Progenitor cell of endocrine pancreas (in vitro differentiated cells): ENCODE measurements at places on chromosomes 2 and 18. TPM values are rescaled to one million over a fixed set of nuclear protein-coding genes. Genes with fewer than 3 reads are reported as not detected.

GRCh38 chr2:191565647-191566198 is 112.2 kb upstream of the NABP1 start:
- DNase-seq, result no peak

DNA sequence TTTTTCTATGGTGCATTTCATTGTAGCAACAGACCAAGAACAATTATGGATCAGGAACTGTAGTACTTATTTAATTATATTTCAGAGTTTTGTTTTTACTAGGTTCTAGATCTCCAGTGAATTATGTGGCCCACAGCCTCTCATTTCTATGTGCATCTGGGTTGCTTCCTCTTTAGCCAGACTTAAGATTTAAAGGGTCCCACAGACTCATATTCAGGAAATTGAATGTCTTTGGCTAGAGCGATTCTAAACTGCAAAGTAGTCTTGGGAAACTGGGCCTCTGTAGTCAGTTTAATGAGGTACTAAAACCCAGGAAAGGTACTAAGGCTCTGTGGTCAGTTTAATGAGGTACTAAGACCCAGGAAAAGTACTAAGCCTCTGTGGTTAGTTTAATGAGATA is 94.4 kb downstream of the LYPD6B start:
- DNase-seq, result no peak

DNA sequence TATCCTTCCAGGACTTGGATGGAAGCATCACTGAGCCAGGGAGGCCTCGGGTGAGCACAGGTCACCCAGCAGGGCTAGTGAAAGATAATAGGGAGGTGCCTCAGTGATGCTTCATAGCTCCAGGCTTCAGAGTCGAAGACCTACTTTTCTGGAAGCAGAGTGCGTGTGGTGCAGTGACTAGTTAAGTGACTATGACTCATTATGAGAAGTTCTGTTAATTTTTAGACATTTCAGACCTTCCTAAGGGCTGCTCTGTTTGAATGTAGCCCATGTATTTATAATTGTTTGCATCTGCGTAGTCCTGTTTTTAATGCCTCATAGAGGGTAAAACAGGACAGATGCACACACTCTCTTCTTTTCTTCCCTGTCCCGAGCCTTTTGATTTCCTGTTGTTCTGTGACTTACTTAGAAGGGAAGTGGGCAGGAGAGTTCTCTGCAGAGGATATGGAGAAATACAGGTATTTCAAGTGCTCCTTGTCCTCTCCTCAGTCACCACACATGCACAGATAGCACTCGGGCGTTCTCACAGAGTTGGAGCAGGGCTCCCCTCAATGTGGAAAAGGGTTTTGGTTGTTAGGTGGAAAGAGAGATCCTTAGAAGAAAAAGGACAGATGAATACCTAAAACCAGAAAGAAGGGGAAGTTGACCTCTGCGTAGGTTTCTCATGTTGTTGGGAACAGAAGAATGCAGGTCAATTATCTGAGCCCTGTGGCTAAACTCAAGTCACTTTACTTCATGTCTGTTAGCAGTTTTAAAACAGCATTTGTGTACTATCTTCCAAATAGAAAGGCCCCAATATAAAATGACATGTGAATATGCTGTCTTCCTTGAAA is 34.7 kb downstream of the RALB start:
- DNase-seq, result no peak

ACSL3 gene
- 66.9 and 73.8 TPM in 2 replicates for total RNA-seq

DNA sequence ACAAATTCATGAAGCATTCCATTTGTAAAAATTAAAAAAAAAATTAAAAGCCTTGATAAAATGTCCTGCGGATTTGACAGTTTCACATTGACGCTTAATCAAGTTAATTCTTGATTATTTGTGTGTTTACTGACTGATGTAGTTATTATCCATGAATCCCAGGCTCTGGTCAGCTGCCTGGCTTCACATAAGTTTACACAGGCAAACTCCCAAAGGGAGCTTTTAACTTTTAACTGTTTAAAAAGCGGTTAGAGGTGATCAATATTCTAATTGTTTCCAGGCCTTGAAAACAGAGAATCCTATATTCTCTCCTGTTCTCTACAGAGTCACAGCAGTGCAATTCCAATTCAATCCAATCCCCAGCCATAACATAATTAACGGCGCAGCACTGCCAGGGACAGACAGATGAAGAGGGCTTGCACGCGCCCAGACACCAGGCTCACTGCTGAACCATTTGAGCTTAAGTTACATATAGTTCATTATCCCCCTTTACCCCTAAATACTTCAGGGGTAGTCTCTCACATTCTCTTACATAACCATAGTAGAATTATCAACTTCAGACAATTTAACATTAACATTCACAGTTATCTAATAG is 47.5 kb downstream of the ATP8B1 start:
- no peak for DNase-seq

DNA sequence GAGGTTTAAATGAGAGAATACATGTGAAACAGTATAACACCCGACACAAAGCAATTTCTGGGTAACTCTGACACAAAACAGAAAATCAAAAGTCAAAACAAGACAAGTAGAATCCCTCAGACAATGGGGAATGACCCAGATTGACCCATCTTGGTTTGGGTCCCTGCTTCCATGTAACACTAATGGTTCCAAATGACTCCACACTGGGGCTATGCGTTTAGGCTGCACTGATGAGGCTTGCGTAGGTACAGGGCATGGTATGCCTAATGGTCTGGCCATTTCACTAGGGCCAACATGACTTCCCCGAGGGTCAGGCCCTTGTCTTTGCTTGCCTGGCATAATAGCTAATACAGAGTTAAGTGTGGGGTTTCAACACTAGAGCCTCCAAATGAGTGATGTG is 27.2 kb upstream of the NFE2L2 start:
- DNase-seq, result no peak

GRCh38 chr2:46913471-46914381 is 1.9 kb downstream of the MCFD2 start:
- no peak for DNase-seq

RPRM gene
- 2.4 and 3.1 TPM in 2 replicates for total RNA-seq
